ENCODE measurements at places on chromosomes 6 and 20.
A peak's percentile ranks its signal among the peaks of the same experiment; 100 is the strongest.

GRCh38 chr6:156068881-156069280 lies 613.2 kb upstream of the NOX3 start:
- no peak for DNase-seq

DNA sequence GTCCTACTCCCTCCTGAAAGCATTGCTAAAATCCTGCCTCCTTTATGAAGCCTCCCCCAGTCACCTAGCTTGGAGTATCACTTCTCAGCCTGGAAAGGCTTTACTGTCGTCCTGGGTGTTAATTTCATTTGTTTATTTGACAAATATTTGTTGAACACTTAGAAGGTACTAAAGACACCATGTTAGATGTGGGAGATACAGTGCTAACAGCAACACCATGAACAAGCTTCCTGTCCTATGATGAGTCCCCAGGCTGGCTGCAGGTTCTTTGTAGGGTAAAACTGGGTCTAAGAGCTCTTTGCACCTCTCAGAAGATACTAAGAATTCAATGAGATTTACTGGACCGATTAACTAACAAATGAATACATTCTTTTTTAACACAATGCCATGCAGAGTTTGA lies 109.2 kb upstream of the TMEM170B start:
- no peak for DNase-seq

DNA sequence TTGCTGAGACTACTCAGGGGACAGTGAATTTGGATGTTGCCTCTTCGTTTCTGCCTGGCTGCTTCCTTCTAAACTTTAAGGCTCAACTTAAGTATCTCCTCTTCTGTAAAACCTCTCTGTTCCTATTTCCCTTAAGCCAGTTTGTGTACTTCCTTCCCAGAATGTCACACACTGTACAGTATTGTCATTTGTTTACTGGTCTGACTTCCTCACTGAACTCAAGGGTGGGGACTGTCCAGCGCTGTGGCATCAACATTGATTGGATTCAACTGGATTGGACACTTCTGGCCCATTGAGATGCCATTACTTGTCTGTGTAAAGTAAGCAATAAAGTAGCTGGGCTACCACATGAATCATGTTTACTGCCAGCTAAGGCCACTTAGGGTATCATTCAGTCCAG lies 69.7 kb downstream of the ANKS1A start:
- DNase-seq: no peak

DNA sequence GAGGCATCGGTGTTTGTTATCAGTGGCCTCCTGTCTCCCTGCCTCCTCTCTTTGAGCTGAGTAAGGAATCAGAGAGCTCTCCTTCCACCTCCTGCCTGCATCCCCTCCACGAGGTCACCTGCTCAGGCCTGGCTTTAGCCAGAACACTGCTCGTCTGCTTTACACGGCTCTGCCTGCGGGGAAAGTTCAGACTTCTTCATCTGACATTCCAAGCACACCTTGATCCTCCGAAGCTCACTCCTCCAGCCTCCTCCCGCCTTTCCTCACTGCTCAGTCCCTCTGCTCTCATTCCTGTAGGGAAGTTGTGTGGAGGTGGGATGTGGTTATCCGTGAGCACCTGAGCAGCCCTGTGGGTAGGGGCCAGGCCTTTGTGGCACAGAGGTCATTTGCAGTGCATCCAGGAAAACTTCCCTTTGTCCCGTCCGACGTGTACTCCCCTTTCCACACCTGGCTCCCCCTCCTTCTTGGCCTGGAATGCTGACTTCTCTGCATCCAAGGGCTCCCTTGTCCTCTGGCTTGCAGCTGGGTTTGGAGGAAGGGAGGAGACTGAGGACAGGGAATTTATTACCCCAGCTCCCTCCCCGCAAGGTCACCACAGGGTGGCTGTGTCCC lies 12.8 kb upstream of the CCDC167 start:
- peak; percentile 37 for DNase-seq

DNA sequence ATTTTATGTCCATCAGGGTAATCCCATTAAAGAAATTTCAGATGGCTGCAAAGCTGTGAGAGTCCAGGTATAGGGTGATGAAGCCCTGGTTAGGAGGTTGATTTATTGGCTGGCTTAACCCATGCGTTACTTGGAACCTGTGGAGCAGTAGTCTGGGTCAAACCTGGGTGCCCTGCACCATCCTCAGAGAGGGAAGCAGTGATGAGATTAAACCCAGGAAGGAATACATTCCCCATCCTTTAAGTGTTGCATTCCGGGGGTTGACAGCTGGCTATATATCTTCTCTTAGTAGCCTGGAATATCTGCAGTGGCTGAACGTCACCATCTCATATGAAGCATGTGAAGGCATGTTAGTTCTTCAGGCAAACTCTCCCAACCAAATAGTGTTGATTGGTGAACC lies 44.9 kb upstream of the JAG1 start:
- DNase-seq: peak; percentile 48

GRCh38 chr6:79526897-79527296 lies 10.3 kb downstream of the LCA5 start:
- no peak for DNase-seq

- no peak for DNase-seq
Observed at GRCh38 chr6:47630587-47630986, 67.8 kb upstream of the ADGRF4 start.

GRCh38 chr20:7985916-7986315 lies 33.6 kb downstream of the TMX4 start:
- DNase-seq: no peak

DNA sequence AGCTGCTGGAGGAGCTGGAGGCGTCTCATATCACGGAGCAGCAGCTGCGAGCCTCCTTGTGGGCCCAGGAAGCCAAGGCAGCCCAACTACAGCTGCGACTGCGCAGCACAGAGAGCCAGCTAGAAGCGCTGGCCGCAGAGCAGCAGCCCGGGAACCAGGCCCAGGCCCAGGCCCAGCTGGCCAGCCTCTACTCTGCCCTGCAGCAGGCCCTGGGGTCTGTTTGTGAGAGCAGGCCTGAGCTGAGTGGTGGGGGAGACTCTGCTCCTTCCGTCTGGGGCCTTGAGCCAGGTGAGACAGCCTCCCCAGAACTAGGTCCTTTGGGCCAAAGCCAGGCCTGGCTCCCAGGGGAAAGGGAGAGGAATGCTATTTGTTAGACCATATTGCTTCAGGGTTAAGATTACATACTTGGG lies 31.7 kb downstream of the C20orf173 start:
- DNase-seq: no peak

DNA sequence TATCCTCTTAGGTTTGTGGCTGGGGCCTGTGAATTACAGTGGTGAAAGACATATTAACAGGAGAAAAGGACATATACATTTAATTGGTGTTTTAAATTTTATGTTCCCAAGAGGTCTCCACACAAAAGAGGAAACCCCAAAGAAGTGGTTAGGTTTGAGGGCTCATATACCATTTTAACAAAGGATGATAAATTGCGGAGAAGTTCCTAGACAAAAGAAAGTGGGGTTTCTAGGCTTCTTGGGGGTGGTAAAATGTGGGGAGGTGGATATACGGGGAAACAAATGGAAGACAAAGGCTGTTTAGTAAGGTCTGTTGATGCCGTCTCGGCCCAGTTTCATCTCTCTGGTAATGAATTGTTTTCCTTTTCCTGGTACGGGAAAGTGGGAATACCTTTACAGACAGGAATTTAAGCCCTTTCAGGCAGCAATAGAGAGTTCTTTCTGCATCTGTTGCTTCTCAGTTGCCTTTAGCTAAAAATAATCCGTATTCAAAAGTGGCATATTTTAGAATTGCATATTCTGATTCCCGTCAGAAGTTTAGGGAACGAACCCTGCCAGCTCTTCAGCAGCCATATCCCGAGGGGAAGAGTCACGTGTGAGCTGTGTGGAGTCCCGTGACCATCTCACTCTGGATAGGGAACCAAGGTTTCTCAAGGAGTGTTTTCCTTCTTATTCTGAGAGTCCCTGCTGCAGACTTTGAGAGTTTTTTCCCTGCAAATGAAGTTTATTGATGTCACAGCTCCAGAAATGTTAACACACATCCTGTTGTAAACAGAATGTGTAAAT lies 104.4 kb downstream of the RPP40 start:
- DNase-seq: no peak

GRCh38 chr20:12936020-12936419 lies 72.8 kb upstream of the SPTLC3 start:
- DNase-seq: no peak

DNA sequence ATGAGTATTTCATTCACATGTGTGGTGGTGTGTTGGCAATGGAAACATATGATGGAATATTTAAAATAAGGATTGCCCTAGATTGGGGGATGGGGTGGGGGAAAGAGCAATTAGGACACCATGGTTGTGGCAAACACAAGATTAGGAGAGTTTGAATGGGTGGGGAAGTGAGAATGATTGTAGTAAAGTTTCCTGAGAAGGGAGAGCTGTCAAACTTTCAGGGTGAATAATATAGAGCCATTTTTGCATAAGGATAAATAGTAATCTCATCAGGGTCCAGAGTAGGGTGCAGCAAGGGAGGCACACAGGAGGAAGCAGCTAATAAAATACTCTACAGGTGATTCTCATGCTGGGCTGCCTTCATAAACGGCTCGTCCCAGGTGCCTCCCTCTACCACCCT lies 294.9 kb upstream of the MARCKS start:
- no peak for DNase-seq

DNA sequence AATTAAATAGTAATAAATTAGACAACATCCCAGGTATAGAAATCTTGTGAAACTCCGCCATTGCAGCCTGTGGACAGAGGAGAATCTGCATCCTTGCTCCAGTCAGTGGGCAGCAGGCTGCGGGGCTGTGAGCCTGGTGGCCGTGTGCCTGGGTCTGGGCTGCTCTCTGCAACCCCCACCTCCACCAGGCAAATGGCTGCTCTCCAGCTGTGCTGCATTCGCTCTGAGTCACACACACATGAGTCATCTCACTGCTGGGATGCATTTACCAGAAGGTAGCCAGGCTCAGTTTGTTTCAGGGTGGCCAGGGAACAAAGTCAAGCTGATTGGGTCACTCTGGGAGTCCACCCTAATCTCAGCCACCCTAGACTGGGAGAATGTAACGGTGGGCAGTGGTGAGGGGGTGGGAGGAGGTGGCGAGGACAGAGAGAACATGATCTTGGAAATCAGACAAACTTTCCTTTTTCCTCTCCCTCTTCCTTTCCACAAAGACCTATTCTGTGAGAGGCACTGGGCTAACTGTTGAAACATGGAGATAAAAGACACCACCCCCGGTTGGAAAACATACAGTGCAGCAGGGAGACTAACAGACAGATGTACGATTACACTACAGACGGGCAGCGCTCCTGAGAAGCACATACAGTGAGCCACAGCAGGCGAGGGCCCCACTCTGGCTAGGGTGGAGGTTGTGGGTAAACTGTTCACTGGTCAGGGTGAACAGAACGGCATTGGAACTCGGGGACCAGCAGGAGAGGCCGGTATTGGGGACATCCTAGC lies 59.2 kb downstream of the TRAM2 start:
- no peak for DNase-seq

DNA sequence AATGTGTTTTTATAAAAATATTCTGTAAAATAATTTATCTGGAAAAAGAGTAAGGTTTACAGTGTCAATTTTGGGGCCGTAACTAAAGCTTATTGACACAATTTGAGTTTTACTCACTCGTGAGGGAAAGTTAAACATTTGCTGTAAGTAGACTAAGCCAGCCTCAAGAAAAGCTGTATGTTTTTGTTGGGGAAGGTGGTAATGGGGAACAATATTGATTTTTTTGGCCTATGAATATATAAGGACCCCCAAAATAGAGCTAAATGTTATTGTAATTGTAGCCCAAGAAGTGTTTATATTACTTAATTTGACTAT lies 1.4 kb downstream of the SENP6 start:
- no peak for DNase-seq

DNA sequence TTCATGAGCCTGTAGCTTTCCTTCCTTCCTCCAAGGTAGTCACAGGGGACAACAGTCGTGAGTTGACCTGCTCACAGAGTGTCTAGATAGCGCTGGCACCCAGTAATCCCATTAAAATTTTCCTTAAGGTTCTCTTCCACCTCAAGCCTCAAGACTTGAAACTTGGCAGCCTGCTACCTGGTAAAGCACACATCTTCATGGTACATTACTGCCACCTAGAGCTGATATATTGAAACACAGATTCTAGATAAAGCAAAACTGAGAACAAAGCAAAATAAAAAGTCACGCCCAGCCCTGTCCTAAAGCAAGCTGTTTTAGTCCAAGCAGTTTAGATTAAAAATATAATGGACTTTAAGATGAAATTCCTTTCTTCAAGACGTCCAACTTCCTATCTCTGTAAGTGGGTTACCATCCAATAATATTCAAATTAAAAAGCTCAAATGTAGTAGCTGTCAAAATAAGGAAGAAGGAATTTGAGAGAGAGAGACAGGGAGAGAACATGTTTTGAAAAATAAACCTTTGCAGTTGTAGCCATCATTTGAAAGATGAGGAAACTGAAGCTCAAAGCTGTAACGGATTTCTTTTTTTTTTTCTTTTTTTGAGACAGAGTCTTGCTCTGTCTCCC lies 50.7 kb upstream of the CD83 start:
- peak; percentile 22 for DNase-seq

DNA sequence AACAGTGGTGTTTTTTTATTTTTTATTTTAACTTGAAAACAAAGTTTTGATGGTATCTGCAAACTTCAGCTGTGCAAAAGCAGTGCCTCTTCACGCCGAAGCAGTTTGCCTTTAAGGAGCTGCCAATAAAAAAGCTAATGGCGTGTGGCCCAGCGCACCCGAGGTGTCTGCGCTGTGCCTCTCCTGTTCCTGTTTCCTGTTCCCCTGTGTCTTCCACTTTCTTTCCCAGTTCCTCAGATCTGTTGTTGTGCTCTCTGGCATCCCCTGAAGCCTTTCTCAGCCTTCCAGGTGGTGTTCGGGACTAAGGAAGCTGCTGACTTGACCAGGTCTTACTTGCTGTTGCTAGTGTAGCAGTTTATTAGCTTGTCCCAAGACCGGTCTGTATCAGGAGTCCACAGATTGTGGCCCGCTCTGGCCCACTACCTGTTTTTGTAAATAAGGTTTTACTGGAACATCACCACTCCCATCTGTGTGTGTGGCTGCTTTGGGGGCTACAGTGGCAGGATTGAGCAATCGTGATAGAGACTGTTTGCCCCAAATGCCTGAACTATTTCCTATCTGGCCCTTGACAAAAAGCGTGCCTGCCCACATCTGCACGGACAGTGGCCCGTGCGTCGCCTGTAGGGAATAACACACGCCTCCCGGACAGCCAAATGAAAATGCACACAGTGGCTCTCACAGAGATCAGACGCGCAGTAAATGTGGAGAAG lies 178.3 kb downstream of the TMEM242 start:
- DNase-seq: no peak

- no peak for DNase-seq
Observed at GRCh38 chr6:157761331-157761921, 61.6 kb upstream of the SNX9 start.

DNA sequence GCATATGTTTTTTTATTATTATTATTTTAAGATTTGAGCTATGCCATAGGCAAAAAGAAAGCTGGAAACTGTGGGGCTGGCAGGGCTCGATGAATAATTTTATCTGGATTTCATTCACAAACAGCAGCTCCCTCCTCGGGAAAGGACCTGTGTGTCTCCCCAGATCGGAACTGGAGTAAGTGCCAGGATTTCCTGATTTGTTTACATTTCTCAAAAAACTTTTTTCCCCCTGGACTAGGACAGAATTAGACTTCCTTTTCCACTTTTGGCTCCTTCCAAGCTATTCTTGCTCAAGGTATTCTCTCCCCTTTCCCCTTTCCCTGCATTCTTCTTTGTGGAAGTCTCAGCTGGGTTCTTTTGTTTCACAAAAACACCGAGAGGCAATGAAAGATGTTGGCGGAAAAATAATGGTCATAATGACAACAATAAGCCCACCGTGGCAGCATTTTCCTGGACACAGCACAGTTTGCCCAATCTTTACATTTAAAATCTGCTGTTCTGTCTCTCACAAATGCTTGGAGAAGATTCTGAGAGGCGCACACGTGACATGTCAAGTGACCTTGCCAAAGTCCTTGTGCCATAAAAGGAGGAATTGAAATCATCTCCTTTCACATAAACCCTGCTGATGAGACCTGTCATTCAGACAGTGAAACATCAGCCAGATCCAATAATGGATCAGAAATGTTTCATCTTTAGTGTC lies 85.8 kb upstream of the PREP start:
- no peak for DNase-seq

Data from nephron progenitor cell (in vitro differentiated cells).